ENCODE measurements at places on chromosomes 5 and 9.

DNA sequence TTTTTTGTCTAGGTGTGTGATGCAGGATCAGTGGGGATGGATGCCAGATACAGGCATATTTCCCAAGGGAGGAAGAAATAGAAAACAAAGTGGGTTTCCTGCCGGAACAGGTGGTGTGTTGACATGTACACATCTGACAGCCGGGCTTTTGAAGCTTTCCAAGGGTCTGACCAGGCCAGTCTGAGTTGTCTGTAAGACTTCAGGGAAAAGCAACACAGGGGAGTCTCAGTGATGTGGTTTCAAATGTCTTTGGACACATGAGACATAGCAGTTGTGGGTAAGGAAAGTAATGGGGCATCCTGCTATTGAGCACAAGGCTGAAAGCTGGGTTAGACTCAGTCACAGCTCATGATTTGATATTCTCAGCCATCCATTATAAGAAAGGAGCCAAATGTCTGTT, 274.9 kb downstream of the PIK3R1 start:
- DNase-seq: no peak

GRCh38 chr5:45414620-45415573, 281.3 kb downstream of the HCN1 start:
- no peak for DNase-seq

- no peak for DNase-seq
These were observed 3.5 kb upstream of the CNTFR start for GRCh38 chr9:34592895-34593601.

GRCh38 chr5:147384346-147385193, 125.3 kb downstream of the DPYSL3 start:
- DNase-seq: no peak

- DNase-seq: no peak
These were observed 186.0 kb upstream of the KLF9 start for GRCh38 chr9:70600506-70600905.

DNA sequence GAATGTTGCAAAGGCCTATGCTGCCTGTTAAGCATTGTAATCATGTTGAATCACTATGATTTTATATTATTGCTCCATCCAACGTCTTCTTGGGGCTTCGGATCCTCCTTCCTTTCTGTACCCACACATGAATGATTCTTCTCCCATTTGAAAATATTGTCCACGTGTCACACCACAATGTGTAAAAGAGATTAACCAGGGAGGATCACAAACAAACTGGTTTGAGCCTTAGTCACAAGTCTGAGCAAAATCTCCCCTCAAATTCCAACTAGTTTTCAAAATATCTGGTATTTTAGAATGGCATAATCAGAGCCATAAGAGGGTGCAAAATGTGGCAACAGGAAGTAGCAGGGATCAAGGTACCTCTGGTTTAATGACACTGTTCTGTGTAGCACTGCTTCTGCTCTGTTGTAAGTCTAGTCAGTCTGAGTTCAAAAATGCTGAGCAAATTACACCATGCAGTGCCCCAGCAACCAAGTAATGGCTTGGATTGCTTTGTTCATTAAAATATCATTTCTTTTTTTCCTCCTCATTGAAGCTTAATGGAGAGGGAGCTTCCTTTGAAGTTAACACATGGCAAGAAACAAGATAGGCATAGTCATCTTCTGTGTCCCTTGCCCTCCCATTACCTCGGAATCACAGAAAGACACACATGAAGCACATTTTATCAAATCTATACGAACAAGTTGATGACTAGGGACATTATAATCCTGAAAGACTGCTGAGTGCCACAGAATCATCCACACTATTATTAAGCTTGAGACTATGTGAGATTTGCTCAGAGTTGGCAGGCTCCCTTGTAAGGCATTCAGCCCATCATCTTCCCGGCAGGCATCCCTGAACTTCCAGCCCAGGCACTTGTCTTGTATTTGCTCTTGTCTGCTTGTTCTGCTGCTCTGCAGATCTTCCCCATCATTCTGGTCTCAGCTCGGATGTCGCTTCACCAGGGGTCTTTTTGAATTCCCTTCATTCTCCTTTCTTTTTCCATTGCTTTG, 102.0 kb upstream of the PRLR start:
- no peak for DNase-seq

GRCh38 chr9:97990259-97990658, 7.1 kb downstream of the ANP32B start:
- DNase-seq: no peak

- no peak for DNase-seq
These were observed 75.7 kb downstream of the TMC1 start for GRCh38 chr9:72597181-72597517.
